ENCODE measurements at places on chromosomes 3 and 15.

- no peak for DNase-seq
Observed at GRCh38 chr3:16721494-16721893, 116.3 kb upstream of the DAZL start.

- peak; percentile 6 for DNase-seq
Observed at GRCh38 chr3:106176734-106177133, 307.9 kb upstream of the CBLB start.

DNA sequence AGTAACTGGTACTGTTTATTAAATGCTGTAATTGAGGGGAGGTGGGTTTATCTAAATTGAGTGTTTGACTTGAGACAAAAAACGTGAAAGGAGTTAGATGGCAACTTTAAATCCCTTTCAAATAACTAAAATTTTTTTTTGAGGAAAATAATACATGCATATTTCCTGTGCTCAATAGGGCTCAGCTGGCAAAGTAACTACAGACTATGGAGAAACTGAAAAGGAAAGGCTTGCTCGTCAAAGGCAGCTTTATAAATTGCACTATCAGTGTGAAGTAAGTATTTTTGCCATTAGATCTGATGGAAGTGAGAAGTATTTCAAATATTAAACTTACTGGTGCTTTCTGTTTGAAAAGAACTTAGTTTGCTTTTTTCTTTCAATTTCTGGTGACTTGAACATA, 72.2 kb downstream of the DZIP3 start:
- no peak for DNase-seq

GRCh38 chr3:16551342-16551976, 38.0 kb upstream of the RFTN1 start:
- no peak for DNase-seq

GRCh38 chr3:23487015-23487414, 283.9 kb downstream of the UBE2E2 start:
- no peak for DNase-seq

DNA sequence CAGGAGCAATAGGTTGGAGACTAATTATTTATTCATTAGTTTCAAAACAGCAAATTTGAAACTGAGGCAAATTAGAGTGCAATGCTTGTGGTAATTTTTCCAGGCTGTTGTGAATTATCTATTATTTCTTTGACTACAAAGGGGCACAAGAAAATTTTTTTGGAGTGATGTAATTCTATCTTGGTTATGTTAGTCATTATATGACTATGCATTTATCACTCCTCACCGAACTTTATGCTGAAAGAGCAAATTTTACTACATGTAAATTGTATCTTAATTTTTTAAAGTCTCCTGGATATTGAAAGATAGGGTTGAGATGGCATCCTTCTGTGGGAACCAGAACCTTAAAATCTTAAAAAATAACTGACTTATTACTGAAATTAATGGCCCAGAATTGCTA, 320.0 kb upstream of the ROBO1 start:
- no peak for DNase-seq

GRCh38 chr3:32502946-32503286, 264 bp upstream of the CMTM6 start:
- no peak for DNase-seq

GRCh38 chr3:44875596-44875995, 1.2 kb downstream of the TGM4 start:
- DNase-seq: no peak

DNA sequence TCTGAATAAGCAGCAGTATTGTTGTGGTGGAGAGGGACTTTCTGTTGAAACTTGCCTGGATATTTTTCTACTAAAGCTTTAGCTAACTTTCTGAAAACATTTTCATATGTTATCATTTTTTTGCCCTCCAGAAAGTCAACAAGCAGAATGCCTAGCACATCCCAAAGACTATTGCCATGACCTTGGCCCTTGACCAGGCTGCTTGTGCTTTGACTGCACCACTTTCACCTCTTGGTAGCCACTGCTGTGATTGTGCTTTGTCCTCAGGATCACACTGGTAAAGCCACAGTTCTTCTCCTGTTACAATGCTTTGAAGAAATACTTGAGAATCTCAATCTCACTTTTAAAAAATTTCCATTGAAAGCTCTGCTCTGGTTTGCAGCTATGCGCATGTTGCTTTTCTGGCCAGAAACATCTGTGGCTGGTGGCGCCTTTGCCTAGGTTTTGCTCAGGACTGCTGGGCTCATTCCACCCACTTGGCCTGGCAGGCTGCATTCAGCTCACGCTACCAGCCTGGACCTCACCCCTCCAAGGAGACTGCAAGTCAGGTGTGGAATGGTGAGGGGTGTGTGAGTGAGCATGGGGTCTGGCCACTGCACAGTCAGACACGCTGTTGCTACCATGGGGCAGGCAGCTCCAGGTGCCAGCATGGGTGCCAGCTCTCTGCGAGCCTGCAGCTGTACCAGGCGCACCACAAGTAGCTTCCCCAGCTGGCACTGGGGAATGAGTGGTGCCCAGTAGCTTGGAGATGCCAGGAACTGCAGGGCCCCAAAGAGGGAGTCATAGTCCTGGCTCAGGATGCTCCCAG, 89.8 kb upstream of the TNFSF10 start:
- no peak for DNase-seq

GRCh38 chr3:50205413-50206276, 574 bp downstream of the SLC38A3 start:
- DNase-seq: no peak

DNA sequence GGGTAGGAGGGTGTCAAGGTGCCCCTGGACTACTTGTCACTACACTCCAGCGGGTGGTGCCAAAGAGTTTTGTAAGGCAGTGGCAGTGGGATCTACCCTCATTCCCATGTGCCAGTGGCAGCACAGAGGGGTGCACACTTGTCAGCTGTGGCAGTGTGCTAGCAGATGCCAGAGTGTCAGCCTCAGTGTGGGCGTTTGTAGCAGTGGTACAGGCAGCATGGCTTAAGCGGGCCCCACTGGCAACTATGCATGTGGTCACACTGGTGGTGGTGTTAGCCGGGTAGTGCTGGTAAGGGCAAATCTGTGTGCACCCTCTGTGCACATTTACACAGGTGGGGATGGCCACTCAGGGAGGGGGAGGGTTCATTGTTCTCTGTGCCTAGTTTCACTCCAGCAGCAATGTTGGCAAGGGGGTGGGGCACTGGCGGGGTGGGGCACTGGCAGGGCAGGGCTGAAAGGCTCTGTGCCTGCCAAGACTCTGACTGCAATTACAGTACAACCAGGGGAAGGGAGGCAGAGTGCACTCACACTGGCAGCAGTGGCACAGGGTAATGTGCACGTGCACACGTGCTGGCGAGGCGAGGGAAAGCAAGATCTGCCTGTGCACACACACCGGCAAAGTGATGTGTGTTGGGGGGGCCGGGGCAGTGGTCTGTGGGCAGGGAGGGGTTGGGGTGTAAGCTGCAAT, 31.8 kb downstream of the MYO9A start:
- no peak for DNase-seq

- DNase-seq: no peak
Observed at GRCh38 chr3:104855702-104856101, 511.0 kb upstream of the ALCAM start.

DNA sequence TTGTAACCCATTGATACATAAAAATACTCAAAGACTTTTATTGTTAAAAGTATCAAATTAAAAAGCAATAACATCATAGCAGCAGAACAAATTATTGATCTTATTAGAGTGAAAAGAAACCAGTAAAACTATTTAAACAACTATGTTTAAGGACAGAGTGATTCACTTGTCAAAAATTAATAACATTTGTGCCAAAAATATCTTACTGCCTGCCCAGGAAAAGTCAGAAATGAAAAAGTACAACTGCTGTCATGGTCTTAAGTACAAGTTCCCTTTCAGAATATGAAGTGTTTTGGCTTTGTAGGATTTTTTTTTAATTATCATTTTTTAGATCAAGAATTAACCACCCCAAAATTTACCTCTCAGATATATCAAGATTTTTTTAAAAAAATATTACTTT, 3.4 kb downstream of the IFT57 start:
- no peak for DNase-seq

GRCh38 chr15:39479911-39480310, 101.0 kb upstream of the THBS1 start:
- no peak for DNase-seq

DNA sequence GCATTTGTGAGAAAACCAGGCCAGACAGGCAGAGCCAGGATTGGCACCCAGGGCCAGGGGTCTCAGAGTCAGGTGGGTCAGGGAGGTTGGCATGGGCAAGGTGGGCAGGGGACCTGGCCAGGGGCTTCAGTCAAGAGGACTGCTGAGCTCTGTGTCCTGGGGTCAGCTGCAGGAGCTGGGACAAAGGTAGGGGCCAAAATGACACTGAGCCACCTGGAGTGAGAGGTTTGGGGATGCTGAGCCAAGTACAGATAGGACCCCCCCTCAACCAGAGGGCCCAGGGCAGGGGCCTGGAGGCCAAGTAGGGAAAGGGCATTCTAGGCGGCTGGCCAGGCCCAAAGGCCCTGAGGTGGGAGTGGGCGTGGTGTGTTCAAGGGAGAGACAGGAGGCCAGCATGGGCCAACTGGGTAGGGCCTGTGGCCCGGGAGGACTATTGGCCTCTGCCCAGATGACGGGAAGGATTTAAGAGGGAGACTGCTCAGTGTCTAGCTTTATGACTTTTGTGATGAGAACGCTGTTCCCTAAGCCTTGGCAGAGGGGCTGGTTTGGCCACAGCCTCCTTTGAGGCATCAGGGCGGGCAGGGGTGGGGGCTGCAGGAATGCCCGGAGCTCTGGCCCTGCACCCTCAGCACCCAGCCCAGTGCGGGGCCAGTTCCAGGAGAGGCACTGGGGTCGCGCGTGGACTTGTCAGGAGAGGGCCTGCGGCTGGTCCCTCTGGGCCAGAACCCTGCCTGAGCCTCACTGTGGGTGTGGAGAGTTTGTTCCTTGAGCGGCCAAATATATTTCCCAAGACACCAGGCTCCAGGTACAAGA, 3.1 kb downstream of the CFAP100 start:
- no peak for DNase-seq

- DNase-seq: no peak
Observed at GRCh38 chr3:127964053-127964452, 49.0 kb downstream of the KBTBD12 start.

DNA sequence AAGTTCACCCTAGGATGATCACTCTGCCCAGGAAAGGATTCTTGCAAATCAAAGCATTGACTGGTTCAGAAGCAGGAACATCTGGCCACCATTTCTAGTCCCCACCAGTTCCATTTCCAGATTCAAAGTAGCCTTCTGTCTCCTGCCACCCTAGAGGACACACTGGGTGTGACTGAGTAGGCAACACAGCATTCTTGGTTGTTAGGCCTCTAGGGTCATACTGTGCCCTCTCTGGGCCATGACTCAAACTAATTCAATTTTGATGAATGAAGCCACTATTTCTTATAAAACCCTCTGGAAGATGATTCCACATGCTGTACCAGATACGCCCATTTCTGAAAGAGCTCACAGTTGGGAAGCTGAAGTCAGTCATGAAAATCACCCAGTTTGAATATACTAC, 69.7 kb downstream of the WDR76 start:
- DNase-seq: no peak

- DNase-seq: peak; percentile 5
Observed at GRCh38 chr3:31768479-31769125, 212.5 kb downstream of the OSBPL10 start.

- no peak for DNase-seq
Observed at GRCh38 chr3:30618526-30618925, 12.1 kb downstream of the TGFBR2 start.

DNA sequence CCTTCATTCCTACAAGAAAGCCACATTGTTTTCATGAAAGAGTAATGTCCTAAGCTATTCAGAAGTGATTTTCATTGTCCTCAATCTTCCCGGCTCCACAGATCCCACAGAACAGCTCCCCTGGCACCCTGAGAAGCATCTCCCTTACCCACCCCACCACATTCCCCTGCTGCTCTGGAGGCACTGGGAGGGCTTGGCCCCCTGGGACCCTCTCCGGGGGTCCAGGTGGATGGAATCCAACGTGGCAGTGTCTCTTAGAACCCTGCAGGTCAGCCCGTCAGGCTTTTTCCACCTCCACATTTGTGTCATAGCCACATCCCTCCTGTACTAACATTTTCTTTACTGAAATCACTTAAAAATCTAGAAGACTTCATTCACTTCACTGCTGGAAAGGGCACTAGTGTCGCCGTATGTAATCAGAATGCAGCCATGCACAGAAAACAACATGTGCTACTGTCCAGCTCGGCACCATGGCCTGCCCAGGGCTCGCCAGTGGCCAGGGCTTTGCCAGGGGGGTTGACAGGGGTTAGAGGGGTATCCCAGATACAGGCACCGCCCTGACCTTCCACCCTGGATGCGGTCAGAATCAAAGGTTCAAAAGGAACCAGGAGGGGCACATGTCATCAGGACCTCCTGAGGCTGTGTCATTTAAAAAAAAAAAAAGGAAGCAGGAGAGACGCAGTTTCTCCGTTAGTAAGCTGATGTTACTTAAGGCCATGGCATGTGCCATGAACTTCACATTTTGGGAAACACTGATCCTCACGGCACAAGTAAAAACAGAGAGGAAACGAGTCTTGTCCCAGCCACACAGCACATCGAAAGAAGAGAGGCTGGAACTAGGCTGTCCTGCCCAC, 106.3 kb downstream of the LSM3 start:
- DNase-seq: no peak

GRCh38 chr15:91522605-91523332, 330.7 kb upstream of the SLCO3A1 start:
- DNase-seq: no peak

DNA sequence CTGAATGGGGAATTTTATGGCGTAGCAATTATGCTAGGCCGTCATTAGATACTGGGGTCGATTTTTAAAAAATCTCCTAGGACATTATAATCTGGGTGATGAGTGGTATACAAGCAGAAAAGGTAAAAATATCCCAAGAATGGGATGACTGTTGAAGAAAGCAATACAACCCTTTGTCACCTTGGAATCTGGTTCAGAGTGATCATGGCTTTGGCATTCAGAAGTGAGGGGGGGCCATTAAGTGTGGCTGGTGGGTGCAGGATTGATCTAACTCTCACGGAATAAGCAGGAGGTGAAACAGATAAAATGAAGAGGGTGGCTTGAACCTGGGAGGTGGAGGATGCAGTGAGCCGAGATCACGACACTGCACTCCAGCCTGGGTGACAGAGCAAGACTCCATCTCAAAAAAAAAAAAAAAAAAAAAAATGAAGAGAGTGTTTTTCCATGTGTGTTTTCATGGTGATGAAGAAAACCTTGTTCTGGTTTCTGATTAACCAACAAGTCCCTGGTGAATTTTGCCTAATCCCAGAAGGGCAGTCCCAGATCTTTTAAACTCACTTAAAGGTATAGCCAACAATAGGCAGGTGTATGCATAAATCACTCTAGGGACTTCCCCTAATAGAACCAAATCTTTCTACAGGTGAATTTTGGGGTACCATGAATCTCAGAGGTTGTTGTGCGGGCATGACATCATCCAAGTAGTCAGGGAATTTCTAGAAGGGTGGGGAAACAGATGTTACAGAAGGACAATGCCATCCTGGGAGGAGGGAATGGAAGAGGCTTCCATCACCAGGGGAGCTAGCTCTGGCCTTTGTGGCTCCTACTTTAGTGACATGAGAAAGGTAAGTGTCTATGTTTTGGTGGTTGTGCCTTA, 3.1 kb upstream of the RAD54L2 start:
- DNase-seq: no peak

GRCh38 chr3:160608870-160609269, 43.5 kb upstream of the KPNA4 start:
- DNase-seq: no peak

- DNase-seq: no peak
Observed at GRCh38 chr3:17828388-17828787, 86.0 kb upstream of the TBC1D5 start.

- no peak for DNase-seq
Observed at GRCh38 chr3:38828681-38829080, 12.7 kb upstream of the SCN10A start.

Measured in activated CD8-positive, alpha-beta memory T cell treated with anti-CD3 and anti-CD28 coated beads for 1 hour (primary cell).